ENCODE measurements at places on chromosomes 2 and 18.

DNA sequence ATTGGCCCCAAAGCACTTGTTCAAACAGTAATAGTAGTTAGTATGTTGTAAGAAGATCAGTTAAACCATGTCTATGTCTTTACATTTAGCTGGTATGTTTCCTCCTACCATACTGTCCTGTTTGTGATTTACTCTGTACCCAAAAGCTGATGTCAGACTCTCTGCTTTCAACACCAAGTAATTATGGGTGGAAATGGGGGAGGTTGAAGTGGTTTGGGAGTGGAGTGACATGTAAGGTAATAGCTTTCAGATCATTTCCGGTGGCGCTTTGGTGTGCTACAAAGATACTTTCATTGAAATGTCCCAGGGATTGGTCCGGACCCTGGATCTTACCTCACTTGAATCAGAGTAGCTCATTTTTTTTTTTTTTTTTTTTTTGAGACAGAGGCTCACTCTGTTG lies 39.7 kb upstream of the TGIF1 start:
- DNase-seq = no peak

DNA sequence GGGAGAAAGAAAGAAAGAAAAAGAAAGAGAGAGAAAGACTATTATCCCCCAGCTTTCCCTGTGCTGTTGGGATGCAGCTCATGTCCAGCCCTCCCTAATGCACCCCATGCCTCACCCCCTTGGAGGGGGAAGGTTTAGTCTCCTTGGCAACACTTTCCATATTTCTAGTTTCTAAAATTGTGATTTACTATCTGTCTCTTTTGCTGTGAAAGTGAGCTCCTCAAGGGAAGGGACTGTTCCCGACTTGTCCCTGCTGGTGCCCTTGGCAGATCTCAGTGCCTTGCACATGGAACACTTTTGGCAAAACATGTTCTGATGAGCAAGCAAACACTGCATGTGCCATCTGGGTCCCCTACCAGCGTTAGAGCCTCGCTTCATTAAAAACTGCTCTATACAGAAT lies 11.7 kb upstream of the NAPG start:
- no peak for DNase-seq

DNA sequence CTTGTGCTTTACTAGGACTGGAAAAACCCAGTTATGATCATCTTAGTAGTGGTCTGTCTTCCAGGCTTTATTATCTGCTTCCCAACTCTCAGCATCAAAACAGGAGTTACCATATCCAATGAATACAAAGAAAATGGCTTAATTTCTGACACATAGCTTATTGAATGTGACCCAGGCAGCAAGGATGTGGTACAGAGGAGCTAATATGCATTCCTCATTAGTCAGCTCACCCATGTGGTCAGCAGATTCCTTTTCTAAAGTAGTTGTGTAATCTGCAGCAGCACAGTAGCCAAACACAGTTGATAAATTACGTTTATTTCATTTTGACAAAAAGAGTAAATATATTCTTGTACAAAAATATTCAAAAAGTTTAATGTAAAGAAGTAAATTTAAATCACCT lies 43.6 kb downstream of the TSPYL6 start:
- DNase-seq = no peak

- DNase-seq = no peak
Measured at GRCh38 chr18:6979954-6980353, 137.6 kb downstream of the LAMA1 start.

GRCh38 chr2:161172901-161173540 lies 12.8 kb downstream of the TANK start:
- DNase-seq = no peak

DNA sequence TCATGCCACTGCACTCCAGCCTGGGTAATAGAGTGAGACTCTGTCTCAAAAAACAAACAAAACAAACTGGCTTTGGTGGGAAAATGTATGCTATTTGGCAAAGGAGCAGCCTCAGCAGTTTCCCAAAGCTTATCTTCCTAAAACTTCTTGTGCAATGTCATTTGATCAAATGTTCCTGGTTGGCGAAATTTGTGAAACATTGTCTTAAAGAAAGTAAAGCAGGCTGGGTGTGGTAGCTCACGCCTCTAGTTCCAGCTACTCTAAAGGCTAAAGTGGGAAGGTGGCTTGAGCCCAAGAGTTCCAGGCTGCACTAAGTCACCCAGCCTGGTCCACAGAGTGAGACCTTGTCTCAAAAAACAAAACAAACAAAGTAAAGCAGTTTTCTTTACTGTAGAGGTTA lies 17.3 kb upstream of the TAF4B start:
- DNase-seq = no peak

DNA sequence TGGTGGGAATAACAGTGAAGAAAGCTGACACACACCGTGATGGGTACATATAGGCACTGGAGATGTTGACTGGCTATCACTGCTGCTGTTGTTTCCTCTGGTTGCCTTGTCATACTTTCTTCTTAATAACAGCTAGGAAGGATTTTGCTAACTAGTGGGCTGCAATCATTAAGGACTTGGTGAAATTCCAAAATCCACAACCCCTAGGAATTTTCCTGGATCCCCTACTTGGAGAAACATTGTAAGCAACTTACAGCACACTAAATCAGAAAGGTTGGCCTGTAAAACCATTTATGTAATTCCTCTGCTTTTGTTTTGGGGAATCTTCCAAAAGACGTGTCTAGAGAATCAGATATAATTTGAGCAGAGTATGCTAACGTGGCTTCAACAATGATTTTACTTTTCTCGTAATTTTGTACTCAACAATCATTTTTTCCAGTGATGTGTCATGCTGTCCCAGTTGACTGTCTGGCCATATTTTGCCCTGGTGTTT lies 8.0 kb upstream of the COL3A1 start:
- no peak for DNase-seq

- no peak for DNase-seq
Measured at GRCh38 chr18:12930376-12930775, 17.4 kb upstream of the SEH1L start.

GRCh38 chr2:103402944-103403343 lies 641.1 kb downstream of the TMEM182 start:
- no peak for DNase-seq

- no peak for DNase-seq
Measured at GRCh38 chr2:54986264-54986663, 64.0 kb downstream of the RTN4 start.

DNA sequence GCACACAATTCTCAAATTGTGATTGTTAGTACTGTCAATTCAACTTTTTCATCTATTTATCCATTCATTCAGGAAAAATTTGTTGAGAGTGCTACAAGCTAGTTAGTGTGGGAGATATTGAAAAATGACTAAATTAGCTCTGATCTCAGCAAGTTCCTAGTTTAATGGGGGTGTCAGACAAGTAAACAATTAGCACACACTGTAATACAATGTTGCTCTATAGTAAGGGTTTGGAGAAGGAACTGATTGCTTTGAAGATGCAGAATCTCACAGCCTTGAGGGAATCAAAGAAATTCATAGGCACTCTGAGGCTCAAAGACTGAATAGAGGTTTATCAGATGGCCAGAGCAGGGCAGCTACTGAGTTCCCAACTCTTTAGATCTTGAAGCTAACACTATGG lies 6.8 kb upstream of the CCNYL1 start:
- no peak for DNase-seq

DNA sequence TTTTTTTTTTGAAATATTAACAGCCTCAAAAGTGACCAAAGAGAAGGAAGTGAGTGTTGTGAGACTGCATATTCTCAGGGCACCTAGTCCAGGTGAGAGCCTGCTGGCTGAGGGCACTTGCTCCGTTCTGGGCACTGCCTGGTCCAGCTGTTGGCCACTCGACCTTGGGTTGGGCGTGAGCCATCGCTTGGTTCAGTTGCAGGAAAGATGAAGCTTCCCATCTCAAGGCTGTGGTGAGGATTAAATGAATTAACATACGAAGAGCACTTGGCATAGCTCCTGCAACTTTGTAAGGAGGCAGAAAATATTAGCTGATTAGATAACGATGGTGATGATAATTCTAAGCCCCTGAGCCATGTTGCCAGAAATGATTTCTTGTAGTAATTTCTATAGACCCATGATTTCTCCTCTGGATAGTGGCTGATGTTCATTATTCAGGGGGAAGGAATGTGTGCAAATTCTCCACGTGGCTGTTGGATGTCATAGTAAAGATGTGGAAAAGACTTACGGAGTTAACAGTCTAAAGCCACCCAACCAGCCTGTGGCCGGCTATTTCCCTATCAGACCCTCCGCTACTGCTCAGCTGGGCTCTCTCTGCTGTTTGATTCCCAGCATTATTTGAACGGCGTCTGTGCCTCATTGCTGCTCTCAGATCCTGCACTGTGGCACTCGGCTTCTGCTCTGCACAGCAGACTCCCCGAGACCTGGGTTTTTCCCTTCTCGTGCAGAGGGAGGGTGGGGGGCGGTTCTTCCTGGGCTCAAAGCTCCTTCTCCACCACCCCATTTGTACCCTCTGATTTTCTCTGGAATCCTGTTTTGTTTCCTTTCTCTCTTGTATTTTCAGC lies 221.1 kb downstream of the GALR1 start:
- DNase-seq = no peak

GRCh38 chr2:201327678-201328077 lies 29.5 kb downstream of the FLACC1 start:
- no peak for DNase-seq

DNA sequence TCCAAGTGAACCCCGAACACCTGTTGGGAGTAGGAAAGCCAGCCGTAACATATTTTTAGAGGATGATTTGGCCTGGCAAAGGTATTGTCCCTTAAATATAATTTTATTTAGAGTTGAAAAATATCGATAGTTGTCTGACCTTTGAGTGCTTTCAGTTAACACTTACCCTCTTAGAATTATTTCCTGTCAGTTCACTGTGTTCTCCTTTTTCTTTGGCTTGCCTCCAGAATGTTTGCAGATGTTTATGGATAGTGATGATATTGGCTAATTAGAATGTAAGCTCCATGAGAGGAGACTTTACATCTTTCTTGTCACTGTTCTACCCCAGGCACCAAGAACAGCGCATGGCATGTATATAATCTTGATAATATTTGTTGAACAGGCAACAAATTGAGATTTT lies 19.8 kb downstream of the PIKFYVE start:
- DNase-seq = no peak

DNA sequence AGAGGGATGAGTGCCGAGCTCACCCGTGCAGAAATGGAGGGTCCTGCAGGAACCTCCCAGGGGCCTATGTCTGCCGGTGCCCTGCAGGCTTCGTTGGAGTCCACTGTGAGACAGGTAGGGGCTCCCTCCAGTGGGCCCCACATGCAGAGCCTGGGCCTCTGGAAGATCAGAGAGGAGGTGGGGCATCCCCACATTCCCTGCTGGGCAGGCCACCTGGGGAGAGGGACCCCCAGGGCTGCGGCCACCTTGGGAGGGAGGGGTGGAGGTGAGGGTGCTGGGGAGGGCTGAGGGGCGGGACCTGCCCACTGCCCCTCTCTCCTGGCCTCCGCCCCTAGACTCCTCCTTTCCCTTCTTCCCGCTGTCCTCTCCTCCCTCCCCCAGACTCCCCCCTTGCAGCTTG lies 38.5 kb downstream of the MTERF4 start:
- DNase-seq = no peak

GRCh38 chr2:8309131-8309530 lies 372.7 kb upstream of the ID2 start:
- DNase-seq = no peak

DNA sequence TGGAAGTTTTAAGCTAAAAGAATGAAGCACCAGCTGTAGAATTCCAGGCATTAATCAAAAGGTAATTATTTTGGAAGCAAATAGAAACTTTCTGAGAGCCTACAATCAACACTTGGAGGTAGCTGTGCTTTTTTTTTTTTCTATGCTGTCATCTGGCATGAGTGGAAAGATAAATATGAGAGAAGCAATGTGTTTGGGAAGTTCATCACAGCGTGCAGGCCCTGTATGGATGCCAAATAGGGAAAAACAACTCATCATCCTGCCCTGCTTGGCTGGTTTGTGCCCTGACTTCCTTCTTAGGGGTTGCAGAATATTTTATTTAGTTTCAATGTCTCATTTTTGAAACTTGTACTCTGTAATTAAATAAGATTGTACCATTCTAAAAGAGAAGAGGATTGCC lies 437.4 kb downstream of the PIK3C3 start:
- DNase-seq = no peak

GRCh38 chr18:68034296-68034695 lies 517.8 kb upstream of the DSEL start:
- DNase-seq = no peak

DNA sequence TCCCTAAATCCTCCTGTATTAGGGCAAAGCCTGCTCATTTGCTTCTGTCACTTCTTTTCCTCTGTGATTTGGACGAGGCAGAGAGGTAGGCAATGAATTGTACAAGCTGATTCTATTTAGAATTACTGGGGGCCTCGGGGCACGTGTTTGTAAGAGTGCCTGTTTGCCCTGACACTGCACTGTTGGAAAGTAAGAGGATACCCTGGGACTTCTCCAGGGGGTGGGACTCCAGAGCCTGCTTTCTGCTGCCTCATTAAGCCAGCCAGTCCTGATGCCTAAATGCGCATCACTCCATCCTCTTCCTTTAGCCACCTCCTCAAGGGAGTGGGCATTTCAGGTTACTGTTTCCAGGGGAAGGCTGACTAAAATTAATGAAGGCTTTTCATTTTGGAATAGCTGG lies 134.3 kb downstream of the TDRD15 start:
- DNase-seq = no peak

DNA sequence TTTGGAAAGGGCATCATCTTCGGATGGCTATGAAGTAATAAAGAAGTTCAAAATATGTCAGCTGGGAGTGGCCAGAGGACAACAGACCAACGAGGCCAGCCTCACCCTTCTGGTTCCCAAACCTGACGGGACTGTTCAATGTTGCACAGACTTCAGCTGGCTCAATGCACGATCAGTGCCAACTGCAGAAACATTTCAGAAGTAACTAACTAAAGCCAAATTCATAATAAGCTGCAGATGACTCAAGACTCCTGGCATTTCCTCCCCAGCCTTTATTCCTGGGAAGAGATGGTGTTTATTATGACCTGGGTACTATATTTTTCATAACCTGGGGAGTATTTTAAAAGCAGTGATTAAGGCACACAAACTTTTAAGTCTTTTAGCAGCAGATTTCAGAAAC lies 3.8 kb upstream of the ATP6V1C2 start:
- no peak for DNase-seq

DNA sequence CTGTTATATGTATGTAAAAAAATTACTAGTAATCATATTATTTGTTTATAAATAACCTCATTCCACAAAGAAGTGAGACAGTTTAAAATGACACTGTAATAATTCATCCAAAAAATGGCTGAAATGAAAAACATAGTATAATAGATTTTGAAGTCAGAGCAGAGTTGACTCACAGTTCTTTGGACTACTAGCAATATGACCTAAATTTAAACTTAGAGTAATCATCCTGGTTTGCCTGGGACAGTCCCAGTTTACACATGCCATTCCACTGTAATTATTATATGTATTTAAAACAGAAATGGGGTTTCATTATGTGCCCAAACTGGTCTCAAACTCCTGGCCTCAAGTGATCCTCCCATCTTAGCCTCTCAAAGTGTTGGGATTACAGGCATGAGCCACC lies 48.3 kb downstream of the CCDC88A start:
- DNase-seq = no peak

GRCh38 chr2:127359520-127359919 lies 28.3 kb downstream of the MAP3K2 start:
- no peak for DNase-seq

GRCh38 chr2:6281524-6281923 lies 584.2 kb downstream of the CMPK2 start:
- DNase-seq = no peak

- no peak for DNase-seq
Measured at GRCh38 chr2:196376984-196377877, 205.9 kb upstream of the STK17B start.

Data from stimulated activated CD8-positive, alpha-beta memory T cell treated with anti-CD3 and anti-CD28 coated beads, Interleukin-7, amount 100 ng/mL, for 1 hour (primary cell).